Suprapubic skin (tissue), 4 donors: ENCODE measurements at places on chromosomes 4 and X.

GRCh38 chr4:121642876-121643585 lies 53.7 kb downstream of the ANXA5 start:
- DNase-seq: no peak

DNA sequence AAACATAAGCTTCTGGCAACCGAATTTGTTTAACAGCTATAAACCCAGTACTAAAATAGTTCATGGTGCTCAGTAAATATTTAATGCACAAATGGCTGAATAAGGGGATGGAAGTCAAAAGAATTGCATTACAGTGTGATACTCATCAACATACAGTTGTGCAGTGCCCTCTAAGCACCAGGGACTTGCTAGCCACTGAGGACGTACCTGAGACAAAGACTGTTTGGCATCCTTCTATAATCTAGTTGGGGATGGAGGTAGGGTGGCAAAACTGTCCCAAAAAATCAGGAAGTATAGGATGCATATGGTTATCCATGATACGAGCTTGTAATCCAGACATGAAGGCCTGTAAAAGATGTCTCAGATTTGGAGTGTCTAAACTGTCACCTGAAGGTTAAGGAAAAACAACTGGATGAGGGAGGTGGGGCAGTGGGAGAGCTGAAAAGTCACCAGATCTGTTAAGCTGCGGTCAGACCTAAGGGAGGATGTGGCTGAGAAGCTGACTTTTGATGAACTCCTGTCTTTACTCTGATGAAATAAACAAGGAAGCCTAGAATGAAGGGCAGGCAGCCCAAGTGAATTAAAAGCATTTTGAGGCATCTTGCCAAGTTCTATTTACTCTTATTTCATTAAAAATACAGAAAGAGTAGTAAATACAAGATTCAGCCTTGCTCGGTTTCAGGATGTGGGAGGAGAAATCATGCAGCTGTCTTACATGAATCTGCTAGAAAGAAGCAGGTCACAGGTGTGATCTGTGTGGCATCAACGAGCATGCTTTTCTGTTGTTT lies 12.0 kb upstream of the CD38 start:
- no peak for DNase-seq

DNA sequence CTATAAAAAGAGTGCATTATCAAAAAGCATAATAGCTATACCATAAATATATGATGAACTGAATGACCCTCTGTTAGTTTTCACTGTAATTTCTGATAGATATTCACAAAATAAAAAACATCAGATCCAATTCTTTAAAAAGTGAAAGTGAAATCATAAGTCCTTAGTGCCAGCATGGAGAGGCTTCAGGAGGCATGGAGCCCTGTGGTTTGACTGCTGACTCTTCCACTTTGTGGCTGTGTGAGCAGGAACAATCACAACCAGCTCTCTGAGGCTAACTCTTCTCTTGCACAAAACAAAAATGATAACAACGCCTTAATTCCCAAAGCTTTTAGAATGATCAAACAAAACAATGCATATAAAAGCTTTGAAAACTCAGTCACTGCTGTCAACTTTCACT lies 1143.9 kb downstream of the PDHA2 start:
- DNase-seq: no peak

DNA sequence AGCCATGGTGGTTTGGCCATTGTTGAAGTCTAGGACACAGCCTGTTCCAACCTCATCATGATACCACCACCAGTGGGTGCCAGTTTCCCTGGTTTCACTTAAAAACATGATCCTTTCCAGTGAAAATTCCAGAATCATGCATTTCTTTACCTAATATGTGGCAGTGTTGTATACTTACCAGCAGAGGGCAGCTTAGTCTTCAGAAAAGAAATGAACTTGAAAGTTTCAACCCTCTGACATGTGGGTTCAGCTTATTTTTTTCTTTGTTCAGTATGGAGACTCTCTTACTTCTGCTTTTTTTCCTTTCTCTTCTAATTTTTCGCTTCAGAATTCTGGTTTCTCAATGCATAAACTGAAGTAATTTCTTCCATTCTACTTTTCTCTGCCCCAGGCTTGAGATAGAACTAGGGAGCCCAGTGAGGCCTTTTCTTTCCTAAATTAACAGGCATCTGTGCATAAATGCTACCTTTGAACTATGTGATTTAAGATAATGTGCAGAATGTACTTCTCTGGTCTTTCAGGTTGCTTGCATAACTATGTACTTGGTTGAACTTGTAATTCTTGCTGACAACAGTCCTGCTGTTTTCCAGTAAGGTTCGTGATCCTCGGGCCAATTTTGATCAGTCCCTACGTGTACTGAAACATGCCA lies 10.7 kb downstream of the LIAS start:
- no peak for DNase-seq

GRCh38 chr4:138035781-138036258 lies 206.3 kb downstream of the SLC7A11 start:
- DNase-seq: no peak

DNA sequence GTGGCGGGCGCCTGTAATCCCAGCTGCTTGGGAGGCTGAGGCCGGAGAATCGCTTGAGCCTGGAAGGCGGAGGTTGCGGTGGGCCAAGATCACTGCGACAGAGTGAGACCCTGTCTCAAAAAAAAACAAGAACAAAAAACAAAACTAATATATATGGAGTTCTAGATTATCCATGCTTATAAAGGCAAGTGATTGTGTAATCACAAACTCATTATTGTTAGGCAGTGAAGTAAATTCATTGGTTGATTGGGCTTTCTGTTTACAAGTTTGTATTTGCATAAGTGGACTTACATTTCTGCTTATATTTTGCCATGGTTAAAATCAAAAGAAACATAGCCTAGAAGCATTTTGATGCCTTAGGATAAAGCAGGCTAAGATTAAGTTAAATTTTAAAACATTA lies 2.5 kb upstream of the UBE2D3 start:
- no peak for DNase-seq

DNA sequence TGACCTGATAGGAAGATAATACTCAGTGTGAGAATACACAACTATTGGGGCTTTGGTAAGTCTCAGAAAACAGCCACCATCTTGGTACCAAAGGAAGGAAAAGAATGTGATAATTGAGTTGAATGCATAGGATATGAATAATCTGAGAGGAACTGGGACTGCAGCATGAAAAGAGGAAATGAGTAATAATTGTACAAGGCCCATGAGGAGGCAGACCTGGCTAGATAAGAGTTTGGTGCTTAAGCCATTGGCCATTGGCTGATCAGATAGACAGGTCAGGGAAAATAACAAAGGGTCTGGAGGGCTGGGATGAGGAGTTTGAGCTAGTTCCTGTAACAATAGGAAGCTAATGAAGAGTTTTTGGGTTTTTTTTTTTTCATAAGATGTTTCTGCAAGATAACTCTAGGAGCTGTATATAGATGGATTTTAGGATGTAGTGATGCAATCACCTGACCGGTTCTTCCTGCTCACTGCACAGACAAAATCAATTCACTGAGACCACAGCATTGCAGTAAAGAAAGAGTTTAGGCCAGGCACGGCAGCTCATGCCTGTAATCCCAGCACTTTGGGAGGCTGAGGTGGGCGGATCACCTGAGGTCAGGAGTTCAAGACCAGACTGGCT lies 5.3 kb upstream of the TRMT2B start:
- no peak for DNase-seq

GRCh38 chr4:103026868-103027267 lies 7.4 kb upstream of the SLC9B1 start:
- no peak for DNase-seq

DNA sequence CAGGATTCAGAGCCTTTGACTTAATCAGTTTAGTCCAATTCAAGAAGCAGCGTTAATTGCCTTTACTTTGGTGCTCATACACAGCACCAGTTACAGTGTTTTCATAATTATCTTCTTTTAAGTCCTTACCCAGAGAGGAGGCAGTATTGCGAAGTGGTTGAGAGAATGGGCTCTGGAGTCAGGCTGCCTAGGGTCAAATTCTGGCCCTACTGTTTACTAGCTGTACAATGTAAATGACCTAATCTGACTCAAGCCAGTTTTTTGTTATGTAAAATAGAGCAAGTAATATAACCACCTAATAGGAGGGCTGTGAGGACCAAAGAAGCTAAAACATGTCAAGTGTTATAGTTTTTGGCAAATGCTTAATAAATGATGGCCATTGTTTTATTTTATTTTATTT lies 27.6 kb downstream of the WDR44 start:
- no peak for DNase-seq

GRCh38 chr4:17787315-17787714 lies 5.9 kb upstream of the FAM184B start:
- DNase-seq: no peak

- no peak for DNase-seq
Measured at GRCh38 chrX:31860686-31861085, 788.8 kb upstream of the FTHL17 start.

DNA sequence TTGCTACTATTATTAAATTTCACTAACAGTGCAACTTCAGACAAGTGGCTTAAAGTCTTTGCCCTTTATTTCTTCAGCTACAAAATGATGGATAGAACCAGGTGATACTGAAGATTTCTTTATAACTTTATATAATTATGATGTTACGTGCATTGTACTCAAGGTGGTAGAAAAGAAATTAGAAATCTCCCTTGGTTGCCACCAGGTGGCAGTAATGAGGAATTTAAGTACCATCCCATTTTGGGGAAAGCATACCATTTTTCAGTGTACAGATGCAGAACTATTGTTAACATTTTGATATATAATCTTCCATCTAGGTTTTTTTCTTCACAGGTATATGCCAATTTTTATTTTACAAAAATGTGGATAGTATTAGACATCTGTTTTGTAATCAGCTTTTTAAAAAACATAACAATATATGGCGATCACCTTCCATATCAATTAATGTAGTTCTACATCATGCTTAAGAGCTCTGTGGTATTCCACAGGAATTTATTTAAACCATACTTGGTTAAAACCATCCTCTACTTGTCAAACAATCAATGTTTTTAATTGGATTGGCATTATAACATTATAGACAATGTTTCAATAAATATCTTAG lies 37.7 kb upstream of the RAB33B start:
- DNase-seq: no peak

DNA sequence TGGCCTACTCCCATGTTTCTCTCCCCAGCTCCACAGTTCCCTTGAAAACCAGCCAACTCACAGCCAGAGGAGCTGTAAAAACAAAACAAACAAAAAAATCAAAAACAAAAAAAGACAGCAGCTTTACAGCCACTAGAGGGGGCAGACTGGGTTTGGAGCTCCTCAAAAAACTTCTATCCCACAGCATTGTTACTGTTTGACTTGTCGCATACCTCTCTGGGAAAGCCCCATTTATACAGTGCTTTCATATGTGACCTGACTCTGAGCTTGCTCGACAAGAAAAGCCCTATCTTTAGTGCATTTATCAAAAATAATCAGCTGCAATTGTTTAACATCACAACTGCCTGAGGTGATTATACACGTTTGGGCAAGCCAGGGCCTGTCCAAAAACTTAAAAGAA lies 21.6 kb downstream of the TSPAN6 start:
- no peak for DNase-seq

DNA sequence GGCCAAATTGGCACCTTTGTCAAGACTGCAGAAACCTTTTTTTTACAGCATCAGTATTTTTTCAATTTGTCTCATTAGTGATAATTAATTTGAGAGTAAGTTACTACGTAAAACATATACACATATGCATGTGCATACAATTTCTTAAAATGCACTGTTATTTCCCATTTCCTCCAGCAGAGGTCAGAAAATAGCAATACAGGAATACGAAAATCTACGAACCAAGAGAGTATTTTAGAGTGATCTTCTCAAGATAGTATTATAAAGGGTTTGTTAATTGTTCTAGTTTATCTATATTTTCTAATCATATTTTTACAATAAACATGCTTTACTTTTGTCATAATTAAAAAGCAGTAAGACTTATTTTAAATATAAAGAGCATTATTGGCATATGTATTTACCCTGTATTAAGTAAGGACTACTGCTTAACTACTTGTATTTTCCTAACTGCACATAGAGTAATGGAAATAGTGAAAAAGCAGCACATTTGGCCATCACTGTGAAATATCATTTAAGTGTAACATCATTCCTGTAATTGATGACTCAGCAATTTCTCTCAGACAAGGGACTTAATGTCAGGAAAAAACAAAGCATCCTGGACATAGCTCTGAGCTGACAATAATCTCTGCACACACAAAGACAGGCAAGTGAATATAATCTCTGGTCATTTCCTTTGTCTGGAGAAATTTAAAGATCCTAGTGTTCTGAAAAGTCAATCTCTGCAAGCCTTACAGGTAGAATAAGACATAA lies 45.6 kb downstream of the MAOB start:
- DNase-seq: no peak

GRCh38 chr4:25847329-25847728 lies 15.5 kb downstream of the SEL1L3 start:
- DNase-seq: no peak

DNA sequence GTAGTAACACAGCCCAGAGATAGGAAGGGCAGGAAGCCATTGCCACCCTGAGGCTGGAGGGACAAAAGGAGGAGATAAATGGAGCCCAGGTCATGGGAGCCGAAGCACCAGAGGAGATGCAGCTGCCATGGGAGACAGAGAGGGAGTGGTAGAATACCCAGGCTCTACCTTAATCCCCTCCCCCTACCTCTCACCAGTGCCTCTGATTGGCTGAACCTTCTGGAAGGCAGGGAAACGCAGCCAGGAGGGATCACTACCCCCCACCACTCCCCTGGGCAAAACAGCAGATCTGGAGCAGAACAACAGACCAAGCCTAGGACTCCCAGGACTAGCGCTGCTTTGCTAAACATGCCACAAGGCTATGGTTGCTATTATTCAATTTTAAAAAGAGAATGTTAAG lies 114.2 kb downstream of the ZNF827 start:
- no peak for DNase-seq

DNA sequence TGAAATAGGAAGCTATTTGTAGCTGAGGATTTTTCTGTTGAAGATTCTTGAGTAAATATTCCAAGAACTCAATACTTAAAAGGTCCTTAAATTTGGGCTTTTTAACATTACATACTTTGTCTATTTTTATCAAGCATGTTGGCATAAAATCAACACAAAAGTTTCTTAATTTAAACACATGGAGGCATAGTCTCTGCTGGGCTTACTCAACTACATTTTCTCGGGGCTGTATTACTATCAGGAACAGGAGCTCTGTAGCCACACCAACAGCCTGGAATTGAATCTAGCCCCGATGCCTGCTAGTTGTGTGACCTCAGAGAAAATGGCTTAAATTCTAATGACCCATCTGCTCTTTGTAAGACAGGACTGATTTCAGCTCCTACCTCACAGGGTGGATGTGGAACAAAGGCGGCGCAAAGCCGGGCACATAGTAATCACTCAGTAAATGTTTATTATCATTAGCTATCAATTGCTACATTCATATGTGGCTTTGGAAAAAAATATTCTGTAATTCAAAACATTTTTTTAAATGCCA lies 207.0 kb downstream of the NSUN7 start:
- DNase-seq: no peak

DNA sequence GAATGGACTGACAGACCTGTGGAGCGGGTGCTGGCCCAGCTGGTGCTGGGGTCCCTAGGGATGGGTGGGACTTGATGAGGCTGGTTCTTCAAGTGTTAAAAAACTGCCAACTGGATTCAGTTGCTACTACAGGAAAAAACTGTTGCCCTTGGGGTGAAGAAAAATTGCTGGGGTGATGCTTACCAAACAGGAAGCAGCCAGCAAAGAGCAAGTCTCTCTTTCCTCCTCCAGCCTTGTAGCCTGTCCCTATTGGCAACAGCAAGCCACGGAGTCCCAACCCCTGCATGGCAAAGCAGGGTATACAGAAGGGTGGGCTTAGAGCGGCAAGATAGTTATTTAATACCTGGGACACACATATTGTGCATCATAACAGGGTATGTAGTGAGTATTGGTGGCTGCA lies 60.1 kb upstream of the ATP8A1 start:
- DNase-seq: no peak

GRCh38 chr4:186146458-186146857 lies 42.0 kb downstream of the FAM149A start:
- DNase-seq: no peak

- DNase-seq: no peak
Measured at GRCh38 chr4:78291277-78291676, 234.2 kb downstream of the FRAS1 start.
